Colonic mucosa (tissue), 4 donors: ENCODE measurements at places on chromosomes 7 and 10. TPM values are rescaled to one million over a fixed set of nuclear protein-coding genes. Genes with fewer than 3 reads are reported as not detected.

PPP3CB gene
- total RNA-seq = 34.2 TPM

STEAP4 gene
- 3.1 TPM for total RNA-seq

AKR1C8 gene
- not detected for total RNA-seq

GRCh38 chr10:110357252-110357780 is 52.6 kb upstream of the SMNDC1 start:
- DNase-seq = no peak

DNA sequence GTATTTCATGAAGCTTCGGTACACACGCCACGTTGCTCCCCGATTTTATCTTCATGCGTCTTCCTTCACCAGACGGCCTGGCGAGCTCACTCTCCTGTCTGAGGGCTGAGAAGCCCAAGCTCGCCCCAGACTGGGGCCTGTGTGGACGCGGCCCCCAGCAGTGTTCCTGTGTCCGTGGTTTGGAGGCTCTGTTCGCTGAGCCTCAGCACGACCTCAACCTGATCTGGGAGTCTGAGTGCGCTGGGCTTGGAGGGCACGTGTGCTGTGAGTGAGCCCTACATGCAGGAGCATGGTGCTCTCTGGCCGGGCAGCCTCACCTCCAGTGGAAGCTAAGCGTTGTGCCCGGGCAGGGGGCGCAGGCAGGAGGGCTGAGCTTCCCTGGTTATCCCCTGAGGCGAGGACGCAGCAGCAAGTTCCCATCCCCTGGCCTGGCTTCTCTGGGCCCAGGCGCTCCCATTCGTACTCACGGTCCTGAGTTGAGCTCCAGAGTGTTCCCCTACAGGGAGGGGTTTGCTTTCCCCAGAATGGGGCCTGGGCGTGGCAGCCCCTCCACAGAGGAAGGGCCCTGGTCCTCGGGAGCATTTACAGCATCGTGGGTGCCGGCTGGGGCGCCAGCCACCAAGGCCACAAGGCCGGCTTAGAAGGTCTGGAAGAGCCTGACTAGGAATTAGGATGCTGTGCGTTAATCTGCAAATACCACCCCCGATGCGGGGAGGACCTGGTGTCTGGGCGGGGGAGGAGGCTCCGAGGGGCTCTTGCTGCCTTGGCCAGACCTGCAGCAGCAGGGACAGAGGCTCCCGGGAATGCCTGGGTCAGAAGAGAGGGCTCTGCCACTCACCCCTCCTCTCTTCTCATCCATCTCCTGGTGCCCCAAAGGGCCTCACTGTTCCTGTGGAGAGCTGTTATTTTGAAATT is 400.6 kb downstream of the DNAJB6 start:
- no peak for DNase-seq
- no peaks in the 10 kb centered on the region for H3K36me3 ChIP-seq
- H3K4me1 ChIP-seq = no peaks in the 10 kb centered on the region
- no peak overlapping the region for H3K4me3 ChIP-seq

DNA sequence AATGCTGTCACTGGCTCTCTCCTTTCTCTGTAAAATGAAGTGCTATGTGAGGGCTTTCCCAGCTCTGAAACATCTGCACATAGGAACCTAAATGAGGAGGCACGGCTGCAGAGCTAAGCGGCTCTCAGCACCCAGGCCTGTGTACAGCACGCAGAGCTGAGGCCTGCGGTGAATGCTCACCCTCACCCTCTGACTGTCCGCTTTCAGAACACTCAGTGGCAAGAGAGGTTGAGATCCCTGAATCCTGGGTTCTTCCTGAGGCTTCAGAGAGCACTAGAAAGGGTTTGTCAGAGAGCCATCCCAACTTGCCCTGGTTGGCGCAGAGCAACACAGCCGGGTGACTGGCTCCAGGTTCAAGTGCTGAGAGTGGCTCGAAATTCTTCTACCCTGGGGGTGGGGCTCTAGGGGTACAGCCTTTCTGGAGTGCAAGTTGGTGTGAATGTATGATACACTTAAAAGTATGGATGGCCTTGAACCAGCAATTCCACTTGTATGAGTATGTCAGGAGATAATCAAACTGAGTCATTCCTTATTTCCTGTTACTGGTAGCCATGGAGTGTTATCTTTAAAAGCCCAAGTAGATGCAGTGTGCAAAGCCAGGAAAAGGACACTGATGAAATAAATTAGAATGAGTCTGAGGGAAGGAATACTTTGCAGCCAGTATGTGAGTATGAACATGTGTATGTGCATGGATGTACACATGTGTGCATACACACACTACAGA is 1.7 kb upstream of the CCDC201 start:
- no peak overlapping the region for H3K4me3 ChIP-seq
- H3K36me3 ChIP-seq = no peaks in the 10 kb centered on the region
- no peak overlapping the region for H3K27ac ChIP-seq
- no peaks in the 10 kb centered on the region for H3K27me3 ChIP-seq
- no peaks in the 10 kb centered on the region for H3K4me1 ChIP-seq

GRCh38 chr7:2336626-2337299 is 17.9 kb upstream of the EIF3B start:
- no peaks in the 10 kb centered on the region for H3K36me3 ChIP-seq
- H3K4me3 ChIP-seq = no peak overlapping the region
- no peaks in the 10 kb centered on the region for H3K27me3 ChIP-seq
- no peak for DNase-seq
- H3K27ac ChIP-seq = no peak overlapping the region

DNA sequence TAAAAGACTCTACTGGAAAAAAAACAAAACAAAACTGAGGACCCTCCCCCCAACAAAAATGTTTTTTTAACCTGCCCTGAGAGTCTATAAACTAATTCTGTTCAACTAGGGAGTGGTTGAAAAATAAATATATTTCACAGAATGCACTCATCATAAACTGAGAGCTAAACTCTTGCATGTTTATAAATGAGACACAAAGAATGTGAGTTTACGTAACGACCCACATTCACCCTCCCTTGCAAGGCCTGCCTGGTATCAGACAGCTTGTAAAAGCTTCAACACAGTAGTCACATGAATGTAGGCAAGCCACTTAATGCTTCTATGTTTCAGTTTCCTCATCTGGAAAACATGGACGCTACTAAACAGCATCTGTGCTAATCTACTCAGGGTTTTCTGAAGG is 50.3 kb downstream of the JAZF1 start:
- DNase-seq = no peak
- no peaks in the 10 kb centered on the region for H3K36me3 ChIP-seq
- no peaks in the 10 kb centered on the region for H3K4me1 ChIP-seq
- no peaks in the 10 kb centered on the region for H3K27me3 ChIP-seq
- no peak overlapping the region for H3K27ac ChIP-seq

DNA sequence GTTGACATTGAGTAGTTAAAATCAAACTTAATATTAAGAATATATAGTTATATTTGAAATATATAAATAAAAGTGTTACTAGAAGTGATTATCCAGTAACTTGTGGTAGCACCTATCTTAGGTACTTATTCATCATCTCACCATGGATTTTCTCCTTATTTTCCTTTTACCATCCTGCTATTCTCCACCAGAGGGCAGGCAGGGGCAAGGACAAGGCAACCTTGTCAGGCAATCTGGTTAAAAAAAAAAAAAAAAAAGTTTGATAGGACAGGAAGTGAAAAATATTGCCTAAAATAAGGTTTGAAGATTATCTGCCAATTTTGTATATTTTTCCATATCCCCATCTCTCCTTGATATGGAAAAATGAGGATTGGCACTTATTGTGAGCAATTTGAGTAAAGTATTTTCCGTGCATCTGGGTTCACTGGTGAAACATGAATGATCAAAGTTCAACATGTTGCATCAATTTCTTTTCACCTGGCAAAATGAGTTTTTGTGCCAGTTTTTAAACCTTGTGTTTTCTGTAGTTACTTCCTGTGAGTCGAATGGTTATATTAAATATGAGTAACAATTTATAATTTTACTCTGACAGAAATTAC is 256.7 kb downstream of the AGMO start:
- DNase-seq = peak; percentile 46
- no peak overlapping the region for H3K4me3 ChIP-seq
